ENCODE measurements at places on chromosomes 6 and 20.
A peak's percentile ranks its signal among the peaks of the same experiment; 100 is the strongest.

- DNase-seq, result no peak
Observed at GRCh38 chr6:39812496-39812852, 20.3 kb downstream of the DAAM2 start.

GRCh38 chr6:63573899-63574553 lies 1.7 kb downstream of the LOC128125822 start:
- DNase-seq, result peak; percentile 43

GRCh38 chr6:161373905-161374451 lies 100.1 kb upstream of the AGPAT4 start:
- DNase-seq, result peak; percentile 40

DNA sequence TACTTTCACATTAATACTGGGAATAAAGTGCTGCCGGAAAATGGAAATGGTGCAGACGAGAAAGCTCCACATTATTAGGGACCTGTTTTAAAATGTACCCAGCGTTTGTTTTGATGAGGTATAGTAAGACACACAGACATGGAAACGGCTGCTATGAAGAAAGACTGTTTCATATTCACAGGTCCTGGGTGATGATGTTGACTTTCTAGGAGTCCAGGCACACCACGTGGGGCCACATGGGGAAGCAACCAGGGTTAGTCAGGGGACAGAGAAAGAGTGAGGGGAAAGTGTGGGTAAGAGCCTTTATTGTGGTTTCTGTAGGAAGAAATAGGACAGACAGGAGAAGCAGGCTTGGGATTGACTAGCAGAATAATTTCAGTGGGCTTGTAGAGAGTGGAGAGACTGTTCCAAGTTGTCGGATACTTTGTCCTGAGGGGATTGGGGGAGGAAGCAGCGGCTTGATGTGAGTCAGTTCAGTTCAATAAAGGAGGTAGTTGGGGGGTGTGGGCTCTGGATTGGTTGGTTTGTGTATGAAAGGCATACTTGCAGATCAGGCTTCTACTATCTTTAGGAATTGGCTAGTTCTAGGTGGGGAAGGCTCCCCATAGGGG lies 112.0 kb upstream of the MCHR2 start:
- DNase-seq, result no peak

DNA sequence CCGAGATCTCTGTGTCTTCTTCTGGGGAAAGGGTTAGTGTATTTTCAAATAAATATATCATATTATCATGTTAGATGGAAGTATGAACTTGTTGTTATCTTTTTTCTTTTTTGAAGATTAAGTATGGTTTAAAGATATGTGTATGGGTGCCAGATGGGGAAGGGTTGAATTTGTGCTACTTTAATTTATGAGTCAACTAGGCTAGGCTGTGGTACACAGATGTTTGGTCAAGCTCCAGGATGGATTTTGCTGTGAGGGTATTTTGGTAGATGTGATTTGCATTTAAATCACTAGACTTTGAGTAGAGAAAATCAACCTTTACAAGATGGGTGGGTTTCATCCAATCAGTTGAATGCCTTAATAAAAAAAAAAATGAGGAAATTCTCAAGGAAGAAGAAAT lies 886.6 kb upstream of the ADGRB3 start:
- no peak for DNase-seq

- DNase-seq, result no peak
Observed at GRCh38 chr20:62887860-62888239, 26.2 kb upstream of the TCFL5 start.

GRCh38 chr6:21985904-21986303 lies 310.9 kb downstream of the PRL start:
- DNase-seq, result no peak

- no peak for DNase-seq
Observed at GRCh38 chr6:45049188-45049843, 278.8 kb upstream of the RUNX2 start.

- DNase-seq, result no peak
Observed at GRCh38 chr20:14009208-14009607, 13.9 kb downstream of the MACROD2 start.

DNA sequence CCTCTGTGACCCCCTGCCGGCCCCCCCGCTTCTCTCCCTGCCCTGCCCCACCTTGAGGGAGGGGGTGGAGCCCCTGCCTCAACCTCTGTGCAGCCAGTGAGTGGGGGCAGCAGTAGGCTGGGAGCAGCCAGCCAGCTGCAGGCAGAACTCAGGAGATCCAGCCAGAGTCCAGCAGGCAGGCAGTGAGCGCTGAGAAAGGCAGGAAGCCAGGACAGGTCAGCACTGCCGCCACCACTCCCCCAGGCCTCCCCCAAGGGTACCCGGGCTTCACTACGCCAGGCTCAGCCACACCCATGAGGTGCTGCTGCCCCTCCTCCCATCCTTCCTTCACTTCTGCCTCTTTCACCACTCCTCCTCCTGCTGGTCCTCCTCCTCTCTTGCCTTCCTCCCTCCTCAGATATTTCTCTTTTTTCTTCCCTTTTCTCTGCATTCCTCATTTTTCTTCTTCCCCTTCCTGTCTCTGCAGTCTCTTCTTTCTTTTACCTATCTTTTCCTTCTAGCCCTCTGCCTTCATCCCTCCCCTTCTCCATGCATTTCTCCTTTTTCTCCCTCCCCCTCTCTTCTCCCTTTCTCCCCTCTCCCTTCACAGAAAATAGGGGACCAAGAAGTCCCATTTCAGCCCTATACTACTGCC lies 11.5 kb downstream of the TMEM63B start:
- no peak for DNase-seq
